ENCODE measurements at places on chromosomes 5 and 9.

DNA sequence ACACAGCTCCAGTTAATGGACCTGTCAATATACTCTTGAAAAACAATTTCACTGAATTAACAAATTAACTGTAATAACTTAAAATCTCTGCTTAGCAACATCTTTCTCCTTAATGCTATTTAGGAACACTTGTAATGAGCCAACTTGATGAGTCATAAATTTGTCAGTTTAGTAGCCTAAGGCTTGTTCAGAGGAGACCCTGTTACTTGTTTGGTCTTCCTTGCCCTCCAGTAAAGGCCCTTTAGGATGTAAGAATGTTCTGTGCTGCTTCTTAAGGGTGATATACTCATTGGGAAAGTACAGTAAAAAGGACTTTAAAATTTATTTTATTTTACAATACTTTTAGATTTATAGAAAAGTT is 11.4 kb upstream of the MATR3 start:
- no peak for DNase-seq

- no peak for DNase-seq
Observed at GRCh38 chr5:103475629-103476240, 86.9 kb downstream of the NUDT12 start.

DNA sequence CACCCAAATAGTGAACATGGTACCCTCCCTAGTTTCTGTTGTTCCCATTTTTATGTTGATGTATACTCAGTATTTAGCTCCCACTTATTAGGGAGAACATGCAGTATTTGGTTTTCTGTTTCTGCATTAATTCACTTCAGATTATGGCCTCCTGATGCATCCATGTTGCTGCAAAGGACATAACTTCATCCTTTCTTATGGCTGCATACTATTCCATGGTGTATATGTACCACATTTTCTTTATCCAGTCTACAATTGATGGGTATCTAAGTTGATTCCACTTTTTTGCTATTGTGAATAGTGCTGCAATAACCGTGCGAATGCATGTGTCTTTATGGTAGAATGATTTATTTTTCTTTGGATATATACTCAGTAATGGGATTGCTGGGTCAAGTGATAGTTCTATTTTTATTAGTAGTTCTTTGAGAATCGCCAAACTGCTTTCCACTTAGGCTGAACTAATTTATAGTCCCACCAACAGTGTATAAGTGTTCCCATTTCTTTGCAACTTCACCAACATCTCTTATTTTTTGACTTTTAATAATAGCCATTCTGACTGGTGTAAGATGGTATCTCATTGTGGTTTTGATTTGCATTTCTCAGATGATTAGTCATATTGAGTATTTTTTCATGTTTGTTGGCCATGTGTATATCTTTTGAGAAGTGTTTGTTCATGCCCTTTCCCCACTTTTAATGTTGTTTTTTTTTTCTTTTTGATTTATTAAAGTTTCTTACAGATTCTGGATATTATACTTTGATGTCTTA is 79.6 kb downstream of the SMIM15 start:
- no peak for DNase-seq

DNA sequence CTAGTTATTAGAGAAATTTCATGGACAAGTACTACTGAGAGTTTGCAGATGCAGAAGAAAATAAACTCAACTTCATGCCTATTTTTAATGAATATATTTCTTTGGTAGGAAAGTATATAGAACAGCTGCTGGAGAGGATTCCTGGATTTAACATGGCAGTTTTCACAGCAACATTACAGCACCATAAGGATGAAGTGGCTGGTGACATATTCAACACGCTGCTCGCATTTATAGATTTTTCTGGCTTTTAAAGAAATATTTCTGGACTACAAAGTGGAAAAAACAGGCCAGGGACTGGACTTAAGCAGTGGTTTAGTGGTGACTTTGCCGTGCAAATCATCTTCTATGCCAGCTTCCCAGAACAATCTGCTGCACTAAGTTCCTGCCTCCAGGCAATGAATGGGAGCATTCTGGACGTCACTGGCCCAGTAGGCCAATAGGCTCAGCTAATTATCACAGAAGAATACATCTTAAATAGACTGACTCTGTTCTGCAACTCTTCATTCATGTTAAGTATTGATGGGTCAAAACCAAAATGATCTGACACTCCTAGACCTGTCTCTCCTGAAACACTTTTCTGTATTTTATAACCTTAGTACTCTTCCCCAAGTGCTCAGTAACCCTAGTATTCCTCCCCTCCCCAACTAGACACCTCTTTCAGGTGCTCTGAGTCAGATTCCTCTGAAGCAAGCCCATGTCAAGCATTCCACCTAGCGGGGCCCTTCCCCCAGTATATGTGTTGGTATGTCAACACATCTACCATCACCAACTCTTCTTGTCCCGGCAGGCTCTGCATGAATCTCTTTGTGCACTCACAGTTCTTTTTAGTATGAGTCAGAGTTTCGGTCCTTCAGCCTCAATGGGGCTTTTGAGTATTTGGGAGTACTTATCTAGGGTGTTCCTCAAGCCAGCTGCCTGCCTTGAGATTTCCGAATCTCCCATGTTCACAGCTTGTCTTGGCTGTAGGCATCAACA is 625.5 kb downstream of the CHSY3 start:
- DNase-seq = no peak
